Activated T-cell treated with anti-CD3 and anti-CD28 coated beads for 4 hours (primary cell): ENCODE measurements at places on chromosomes 3 and 15.

GRCh38 chr3:73832426-73832825 lies 207.7 kb upstream of the PDZRN3 start:
- DNase-seq = no peak

- no peak for DNase-seq
Measured at GRCh38 chr3:160968761-160969160, 136.4 kb downstream of the B3GALNT1 start.

GRCh38 chr15:57152666-57153539 lies 223.4 kb upstream of the CGNL1 start:
- no peak for DNase-seq

GRCh38 chr3:23945913-23946687 lies 1.0 kb downstream of the NR1D2 start:
- DNase-seq = peak; percentile 96

GRCh38 chr3:12908859-12909258 lies 67.5 kb upstream of the RPL32 start:
- no peak for DNase-seq

DNA sequence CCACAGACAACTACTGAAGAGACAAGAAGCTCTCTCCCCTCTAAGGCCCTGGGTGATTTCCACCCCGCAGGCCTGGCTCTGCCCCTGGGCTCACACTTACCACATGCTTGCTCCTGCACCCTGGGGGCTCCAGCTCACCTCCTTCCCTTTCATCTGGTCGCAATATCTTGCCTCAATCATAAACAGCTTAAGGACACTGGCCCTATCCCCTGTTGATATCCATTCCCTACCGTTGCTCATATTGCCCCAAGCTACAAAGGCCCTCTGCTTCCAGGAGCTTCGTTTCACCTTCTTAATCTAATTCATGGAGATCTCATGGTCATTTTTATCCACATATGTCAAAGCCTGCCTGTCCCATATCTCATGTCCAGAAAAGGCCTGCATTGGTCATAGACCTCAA lies 46.0 kb upstream of the TSEN2 start:
- DNase-seq = no peak

- no peak for DNase-seq
Measured at GRCh38 chr15:90232196-90232595, 1.5 kb downstream of the CIB1 start.

DNA sequence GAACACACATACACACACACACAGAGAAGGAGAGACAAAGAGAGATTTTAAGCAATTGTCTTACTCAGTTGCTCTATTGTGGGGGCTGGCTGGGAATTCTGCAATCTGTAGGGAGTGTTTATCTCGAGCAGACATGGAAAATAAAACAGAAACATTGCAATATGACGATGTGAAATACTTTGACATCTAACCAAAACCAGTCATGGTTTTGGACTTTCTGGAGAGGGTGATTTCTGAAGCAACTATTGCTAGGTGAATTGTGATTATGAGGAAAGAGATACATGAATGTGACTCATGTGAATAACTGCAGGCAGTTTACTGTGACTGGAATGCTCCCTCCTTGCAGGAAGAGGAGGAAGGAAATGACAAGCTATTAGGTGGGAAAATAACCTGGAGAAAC lies 12.3 kb upstream of the PHLDB2 start:
- DNase-seq = no peak

GRCh38 chr3:17360991-17361390 lies 381.4 kb downstream of the TBC1D5 start:
- no peak for DNase-seq

DNA sequence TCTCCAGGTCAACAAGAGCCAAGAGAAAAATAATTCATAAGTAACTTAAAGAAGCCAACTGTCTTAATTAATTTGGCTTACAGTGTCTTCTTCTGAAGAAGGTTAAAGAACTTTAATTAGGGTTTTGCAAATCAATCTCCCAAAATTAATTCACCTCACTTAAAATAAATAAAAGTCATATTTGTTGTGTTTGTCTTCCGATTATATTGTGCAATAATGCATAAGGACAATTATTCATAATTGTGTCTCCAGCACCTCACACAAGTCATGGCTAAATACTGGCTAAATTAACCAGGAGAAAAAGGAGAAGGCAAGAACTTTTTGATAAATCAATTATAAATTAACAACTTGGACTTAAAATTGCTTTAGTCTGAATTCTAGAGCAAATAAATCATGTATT lies 899.0 kb upstream of the NR2F2 start:
- DNase-seq = no peak

DNA sequence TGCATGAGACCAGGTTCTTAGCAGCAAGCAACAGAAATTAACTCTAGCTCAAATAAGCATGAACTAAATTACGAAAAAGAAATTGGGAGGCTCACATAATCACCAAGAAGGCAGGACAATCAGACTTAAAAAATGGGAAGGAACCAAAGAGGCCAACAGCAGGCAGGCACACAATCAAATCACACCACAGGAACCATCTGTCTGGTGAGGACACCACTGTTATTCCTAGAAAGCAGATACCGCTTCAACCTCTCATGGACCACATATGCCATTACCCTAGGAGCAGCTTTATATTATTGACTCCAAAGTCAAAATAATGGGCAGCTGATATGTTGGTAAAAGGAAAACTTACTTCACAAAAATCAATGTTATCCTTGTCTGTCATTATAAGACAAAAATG lies 51.6 kb downstream of the SUCLG2 start:
- DNase-seq = no peak

DNA sequence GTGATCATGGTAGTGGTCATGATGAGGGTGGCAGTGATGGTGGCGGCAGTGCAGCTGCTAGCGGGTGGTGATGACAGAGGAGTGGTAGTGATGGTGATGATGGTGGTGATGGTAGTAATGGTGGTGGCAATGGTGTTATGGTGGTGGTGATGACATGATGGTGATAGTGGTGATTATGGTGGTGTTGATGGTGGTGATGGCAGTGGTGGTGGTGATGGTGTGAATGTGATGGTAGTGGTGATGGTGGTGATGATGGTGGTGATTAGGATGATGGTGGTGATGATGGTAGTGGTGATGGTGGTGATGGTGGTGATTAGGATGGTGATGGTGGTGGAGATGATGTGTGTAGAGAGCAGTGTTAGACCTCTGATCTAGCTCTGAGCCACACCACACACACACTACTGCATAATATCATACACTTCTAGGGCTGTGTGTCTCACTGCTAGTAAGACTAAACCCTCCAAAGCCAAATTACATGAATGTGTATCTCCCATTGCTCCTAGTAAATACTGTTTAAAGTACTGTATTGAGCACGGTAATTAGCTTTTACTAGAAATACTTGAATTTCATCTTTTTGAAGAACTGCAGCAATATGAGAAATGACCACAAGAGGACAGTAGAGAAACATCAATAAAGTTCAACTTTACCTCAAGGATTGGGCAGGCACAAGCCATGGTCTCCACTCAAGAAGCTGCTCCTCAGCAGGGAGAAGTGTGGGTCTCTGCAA lies 28.8 kb downstream of the TMED3 start:
- no peak for DNase-seq

DNA sequence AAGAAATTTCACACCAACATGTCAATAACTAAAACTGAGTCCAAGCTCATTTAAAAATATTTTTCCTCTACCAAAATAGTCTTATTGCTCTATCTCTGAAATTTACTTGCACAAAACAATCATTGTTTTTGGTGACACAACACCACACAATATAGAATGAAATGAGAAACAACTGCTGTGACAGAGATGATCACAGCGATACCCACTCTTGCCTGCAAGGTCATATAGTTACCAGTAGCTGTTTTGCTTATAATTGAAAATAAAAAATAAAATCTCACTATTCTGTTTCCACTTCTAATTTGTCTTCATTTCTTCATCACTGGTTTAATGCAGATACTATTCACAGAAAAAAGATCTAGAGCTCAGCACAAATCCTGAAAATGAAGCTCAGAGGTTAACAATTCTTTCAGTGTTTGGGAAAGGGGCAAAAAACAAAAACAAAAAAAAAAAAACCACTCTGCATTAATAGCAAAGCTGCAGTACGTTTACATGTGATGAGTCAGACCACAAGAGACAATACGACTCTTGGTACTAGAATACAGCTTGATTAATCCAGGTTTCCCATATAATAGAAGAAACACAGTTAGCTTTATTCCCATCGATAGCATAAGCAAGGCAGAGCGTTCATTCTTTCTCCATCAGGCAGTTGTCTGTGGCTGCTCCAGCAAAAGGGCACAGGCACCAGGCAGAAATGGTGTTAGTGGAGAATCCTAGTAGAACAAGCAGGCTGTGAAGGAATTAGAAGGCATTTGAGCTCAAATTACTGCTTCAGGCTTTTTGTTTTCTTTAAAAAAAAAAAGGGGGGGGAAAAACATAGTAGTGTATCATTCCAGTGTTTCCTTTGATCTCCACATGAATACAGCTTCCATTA lies 773 bp downstream of the ANKRD28 start:
- DNase-seq = no peak

DNA sequence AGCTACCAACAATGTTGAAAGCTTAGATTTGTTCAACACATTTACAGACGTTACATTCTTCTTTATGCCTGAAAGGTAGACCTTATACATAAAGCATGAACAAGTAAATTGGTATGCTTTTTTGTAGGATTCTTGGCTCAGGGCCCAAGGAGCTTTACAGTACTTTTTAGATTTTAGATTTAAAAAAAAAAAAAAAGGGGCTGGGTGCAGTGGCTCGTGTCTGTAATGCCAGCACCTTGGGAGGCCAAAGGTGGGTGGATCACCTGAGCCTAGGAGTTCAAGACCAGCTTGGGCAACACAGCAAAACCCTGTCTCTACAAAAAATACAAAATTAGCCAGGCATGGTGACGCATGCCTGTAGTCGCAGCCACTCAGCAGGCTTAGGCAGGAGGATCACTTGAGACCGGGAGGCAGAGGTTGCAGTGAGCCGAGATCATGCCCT lies 39.7 kb downstream of the MEF2A start:
- no peak for DNase-seq

GRCh38 chr3:148694116-148694515 lies 3.6 kb upstream of the AGTR1 start:
- DNase-seq = no peak

DNA sequence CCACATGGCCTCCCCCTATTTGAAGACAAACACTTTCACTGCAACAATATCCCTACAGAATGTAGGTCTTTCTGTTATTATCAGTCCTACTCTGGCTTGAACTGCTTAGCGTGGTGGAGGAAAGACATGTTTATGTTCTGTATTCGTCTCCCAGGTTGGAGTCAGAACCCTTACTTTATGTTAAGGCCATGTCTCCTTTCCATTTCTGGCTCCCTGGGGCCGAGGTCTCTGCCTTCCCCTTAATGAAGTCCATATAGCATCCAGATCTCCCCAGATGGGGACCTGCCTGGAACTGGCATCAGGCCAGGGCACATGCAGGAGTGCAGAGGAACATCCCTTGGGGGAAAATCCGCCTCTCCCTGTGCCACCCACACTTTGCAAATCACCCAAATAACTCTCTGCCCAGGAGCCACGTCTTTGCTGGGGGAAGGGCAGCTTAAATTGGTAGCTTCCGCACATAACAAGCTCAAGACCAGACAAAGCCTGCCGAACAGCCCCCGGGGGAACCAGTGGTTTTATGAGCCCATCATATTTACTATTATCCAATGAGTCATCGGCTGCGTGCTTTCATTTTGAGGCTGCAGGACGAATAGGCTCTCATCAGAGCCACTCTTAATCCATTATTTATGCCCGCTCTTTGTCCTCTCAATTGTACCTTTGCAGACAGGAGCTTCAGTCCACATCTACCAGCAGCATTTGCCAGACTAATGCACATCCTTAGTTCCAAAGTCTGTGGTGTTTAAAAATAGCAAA lies 237.0 kb downstream of the UACA start:
- no peak for DNase-seq

DNA sequence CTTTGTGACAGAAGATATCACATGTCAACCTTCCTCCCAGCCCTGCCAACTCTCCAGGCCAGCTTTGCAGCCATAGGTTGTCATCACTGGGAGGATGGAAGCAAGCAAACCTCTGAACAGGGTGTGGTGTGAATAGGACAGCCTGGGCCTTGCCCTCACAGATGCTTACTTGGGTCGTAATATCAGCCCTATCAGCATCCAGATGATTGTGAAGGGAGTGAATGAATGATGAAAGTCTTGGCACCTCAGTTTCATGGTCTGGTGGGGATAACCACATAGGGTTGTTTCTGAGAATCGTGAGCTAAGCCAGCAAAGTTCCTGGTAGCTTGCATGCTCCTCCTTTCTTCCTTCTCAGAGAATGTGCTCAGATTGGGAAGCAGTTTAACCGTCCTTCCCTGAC lies 55.1 kb upstream of the POLR2M start:
- no peak for DNase-seq
